Stimulated activated CD8-positive, alpha-beta memory T cell treated with anti-CD3 and anti-CD28 coated beads, Interleukin-15, amount 100 ng/mL, for 24 hours (primary cell): ENCODE measurements at places on chromosomes 4 and X.

DNA sequence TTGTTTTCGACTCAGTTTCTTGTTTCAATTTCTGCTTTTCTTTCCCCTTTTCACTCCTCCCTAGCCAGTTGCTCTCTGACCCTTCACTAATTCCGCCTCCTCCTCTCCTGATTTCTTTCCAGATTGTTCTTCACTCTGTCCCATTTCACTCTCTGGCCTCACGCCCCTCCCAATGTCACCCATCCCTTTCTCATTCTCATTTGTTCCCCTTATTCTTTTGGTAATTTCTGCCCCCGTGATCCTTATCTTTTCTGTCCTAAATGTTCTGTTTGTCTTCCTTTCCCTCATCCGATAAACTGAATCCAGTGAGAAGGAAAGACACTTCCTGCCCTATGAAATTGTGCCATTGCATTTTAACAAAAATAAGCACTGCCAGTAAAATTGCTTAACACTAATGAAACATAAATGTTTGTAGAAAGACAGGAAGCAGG lies 94.5 kb upstream of the RASGEF1B start:
- no peak for DNase-seq

DNA sequence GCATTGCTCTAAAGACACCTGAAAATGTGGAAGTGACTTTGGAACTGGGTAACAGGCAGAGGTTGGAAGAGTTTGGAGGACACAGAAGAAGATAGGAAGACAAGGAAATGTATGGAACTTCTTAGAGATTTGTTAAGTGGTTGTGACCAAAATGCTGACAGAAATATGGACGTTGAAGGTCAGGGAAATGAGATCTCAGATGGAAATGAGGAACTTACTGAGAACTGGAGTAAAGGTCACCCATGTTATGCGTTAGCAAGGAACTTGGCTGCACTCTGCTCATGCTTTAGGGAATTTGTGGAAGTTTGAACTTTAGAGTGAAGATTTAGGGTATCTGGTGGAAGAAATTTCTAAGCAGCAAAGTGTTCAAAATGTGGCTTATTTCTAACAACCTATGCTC lies 99.4 kb downstream of the FAM13A start:
- no peak for DNase-seq

DNA sequence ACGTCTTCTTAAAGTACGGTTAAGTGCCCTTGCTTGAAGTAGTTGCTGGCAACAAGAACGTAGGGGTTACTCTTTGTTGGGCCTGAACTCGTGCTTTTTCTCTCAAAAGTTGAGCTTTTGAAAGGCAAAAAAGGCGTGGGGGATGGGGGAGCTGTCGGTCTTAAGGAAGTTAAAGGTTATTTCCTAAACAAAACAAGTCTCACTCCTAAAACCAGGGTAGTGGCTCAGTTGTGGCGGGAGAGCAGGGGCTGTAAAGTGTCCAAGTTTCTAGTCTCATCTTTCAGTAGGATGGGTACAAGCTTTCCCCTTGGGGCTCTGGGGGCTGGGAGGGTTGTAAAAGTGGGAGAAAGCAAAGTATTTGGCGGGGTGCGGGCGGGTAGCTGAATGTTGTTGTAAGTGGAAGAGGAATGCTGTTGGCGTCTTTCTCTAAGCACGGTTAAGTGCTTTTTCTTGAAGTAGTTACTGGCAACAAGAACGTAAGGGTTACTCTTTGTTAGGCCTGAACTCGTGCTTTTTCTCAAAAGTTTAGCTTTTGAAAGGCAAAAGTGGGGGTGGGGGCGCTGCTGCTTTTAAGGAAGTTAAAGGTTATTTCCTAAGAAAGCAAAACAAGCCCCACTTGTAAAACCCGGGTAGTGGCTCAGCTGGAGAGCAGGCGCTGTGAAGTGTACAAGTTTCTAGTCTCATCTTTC lies 904 bp upstream of the WDR1 start:
- no peak for DNase-seq

GRCh38 chr4:2011583-2011982 lies 2.8 kb upstream of the NELFA start:
- DNase-seq, result no peak

- DNase-seq, result no peak
Observed at GRCh38 chrX:48683411-48683982, at the start of gene WAS. WAS (plus strand) TSS chrX:48683799; CDS start chrX:48683854, 55 bp downstream.

DNA sequence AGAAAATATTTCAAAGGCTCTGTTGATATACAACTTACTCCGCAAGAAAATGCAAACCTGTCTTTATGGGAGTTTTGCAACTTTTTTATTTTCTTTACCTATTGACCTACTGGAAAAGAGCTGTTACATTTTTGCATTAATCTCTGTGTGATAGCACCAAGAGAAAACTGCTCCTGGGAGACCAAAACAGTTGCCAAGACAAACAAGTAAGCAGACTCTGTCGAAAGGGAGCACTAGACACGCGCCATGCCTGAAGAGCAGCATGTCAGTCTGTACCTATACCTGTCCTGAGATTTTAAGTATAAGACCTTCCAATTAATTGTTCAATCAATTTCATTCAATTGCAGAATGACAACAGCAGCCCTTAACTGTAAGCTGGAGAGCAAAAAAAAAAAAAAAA lies 56.0 kb upstream of the TECRL start:
- no peak for DNase-seq

DNA sequence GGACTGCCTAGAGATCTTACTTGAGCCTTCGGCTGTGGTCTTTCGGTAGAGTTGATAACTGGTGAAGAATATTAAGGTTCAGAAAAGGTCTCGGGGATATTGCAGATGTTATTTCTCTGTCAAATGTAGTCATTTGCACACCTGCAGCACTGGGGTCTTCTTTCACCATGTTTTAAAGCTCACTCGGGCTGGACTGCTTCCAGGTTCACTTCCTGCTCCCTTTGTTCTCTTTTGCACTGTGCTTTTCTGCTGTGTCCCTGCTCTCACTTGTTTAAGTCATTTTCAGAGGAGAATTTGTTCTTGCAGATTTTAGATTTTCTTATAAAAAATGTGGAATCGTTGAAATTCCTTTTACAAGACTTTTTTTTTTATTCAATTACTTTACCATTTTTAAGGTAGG lies 68.5 kb downstream of the BMPR1B start:
- no peak for DNase-seq

GRCh38 chr4:26723216-26723615 lies 137.4 kb upstream of the STIM2 start:
- no peak for DNase-seq

- DNase-seq, result no peak
Observed at GRCh38 chrX:47171996-47172395, 21.6 kb upstream of the UBA1 start.
